ENCODE measurements at places on chromosomes 7 and 10.
A peak's percentile ranks its signal among the peaks of the same experiment; 100 is the strongest.

DNA sequence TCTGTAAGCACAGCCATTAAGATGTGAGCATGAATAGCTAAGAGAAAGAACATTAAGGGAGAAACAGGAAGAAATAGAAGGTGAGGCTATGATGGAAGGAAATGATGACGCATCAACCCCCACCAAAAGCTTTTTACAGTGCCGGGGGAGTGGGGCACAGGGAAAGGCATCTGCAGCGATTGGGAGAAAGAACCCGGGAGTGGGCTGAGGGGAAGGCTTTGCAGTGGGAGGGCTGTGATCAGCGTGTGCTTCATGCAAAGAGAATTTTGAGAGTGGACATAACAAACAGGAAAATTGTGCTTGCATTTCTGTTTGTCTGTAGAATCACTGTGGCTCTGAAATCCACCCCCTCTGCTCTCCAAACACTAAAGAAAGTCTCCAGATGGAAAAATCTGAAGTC lies 250.8 kb downstream of the KCNMA1 start:
- no peak for DNase-seq

DNA sequence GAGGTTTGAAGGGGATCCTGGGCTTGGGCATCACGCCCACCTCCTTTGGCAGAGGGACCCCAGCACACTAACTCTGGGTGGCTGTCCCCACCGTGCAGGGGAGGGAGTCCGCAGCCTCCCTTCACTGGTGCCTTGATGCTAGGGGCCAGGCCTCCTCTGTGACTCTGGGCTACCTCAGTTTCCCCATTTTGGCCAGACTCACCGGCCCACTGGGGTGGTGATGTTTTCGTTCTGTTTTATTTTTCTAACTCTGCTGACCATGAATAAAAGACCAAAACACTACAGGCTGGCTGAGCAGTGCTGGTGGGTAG lies 503 bp upstream of the TRIP6 start:
- no peak for DNase-seq

- DNase-seq, result no peak
Measured at GRCh38 chr7:136369225-136369624, 392.1 kb upstream of the MTPN start.

- peak; percentile 68 for DNase-seq
Measured at GRCh38 chr10:132133005-132133404, 53.7 kb upstream of the DPYSL4 start.

- DNase-seq, result no peak
Measured at GRCh38 chr7:108492742-108493141, 33.2 kb downstream of the PNPLA8 start.

GRCh38 chr10:37496061-37496460 lies 361.3 kb downstream of the ZNF248 start:
- DNase-seq, result no peak

- DNase-seq, result no peak
Measured at GRCh38 chr7:140317597-140317996, 80.7 kb downstream of the SLC37A3 start.

DNA sequence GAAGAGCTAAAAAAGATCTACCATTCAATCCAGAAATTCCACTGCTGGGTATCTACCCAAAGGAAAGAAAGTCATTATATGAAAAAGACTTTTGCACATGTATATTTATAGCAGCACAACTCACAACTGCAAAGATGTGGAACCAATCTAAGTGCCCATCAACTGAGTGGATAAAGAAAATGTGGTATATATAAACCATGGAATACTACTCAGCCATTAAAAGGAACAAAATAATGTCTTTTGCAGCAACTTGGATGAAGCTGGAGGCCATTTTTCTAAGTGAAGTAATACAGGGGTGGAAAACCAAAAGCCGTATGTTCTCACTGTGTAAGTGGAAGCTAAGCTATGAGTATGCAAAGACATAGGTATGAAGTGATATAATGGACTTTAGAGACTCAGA lies 3.0 kb downstream of the ANXA7 start:
- DNase-seq, result no peak

- peak; percentile 24 for DNase-seq
Measured at GRCh38 chr10:124686707-124687376, 57.3 kb downstream of the FAM53B start.

- DNase-seq, result no peak
Measured at GRCh38 chr7:149291036-149291780, 29.2 kb downstream of the ZNF783 start.

DNA sequence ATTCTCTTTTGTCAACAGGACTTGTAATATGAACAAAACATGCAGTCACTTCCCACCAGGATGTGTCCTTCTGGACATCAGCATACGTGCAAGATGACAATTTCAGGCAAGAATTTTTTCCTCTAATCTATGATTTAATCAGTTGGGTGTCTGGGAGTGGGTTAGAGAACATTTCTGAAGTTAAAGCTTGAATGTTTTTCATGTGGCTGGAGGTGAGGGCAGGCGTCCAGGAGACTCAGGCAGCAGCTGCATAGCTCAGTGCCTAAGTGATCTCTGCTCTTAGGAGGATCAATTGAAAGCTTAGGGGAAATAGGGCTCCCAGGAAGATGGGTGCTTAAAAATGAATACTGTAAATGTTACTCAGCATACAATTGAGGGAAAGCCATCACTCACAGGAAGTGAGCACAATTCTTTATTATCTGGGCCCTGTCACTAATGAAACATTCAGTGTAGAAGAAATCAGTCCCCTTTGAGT lies 457.6 kb upstream of the KLF6 start:
- no peak for DNase-seq

Data from NCI-H146 (cell line).